ENCODE measurements at places on chromosomes 2 and 18.

- DNase-seq: no peak
Observed at GRCh38 chr2:225464346-225465025, 65.0 kb downstream of the NYAP2 start.

- no peak for DNase-seq
Observed at GRCh38 chr2:223735035-223735640, 102.2 kb downstream of the AP1S3 start.

- no peak for DNase-seq
Observed at GRCh38 chr2:151657667-151658076, 76.6 kb downstream of the NEB start.

DNA sequence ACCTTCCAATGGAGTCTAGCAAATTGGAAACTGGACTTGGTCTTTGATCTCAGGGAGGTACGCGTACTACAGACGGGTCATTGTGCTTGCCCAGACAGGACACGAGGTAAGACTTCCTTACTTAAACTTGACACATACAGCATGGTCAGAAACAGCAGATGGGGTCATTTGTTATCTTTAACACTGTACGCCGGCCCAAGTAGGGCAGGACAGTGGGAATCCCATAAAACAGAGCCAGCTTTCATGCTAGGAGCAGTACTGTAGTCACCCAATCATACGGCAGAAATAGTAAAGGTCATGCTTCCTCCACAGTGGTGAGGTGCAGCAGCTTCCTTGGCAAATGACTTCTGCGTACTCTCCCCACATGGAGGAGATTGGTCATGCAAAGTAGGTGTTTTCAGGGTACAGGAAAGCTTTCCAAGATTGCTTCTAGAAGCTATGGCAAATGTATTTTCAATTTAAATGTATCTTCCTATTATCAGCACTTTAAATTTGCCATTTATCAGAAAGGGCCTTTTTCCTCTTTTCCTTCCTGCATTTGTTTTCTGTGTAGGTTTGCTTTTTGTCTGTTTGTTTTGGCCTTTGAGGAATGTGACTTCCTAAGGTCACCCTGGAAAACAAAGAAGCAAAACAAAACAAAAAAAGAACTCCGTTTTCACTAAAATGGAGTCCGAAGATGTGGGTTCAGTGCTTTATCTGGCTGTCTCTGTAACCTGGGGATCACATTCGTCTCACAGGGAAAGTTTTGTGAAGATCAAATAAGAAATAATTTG is 74.0 kb upstream of the DSG1 start:
- no peak for DNase-seq

GRCh38 chr18:56637176-56637575 is 1.2 kb downstream of the TXNL1 start:
- peak; percentile 28 for DNase-seq

DNA sequence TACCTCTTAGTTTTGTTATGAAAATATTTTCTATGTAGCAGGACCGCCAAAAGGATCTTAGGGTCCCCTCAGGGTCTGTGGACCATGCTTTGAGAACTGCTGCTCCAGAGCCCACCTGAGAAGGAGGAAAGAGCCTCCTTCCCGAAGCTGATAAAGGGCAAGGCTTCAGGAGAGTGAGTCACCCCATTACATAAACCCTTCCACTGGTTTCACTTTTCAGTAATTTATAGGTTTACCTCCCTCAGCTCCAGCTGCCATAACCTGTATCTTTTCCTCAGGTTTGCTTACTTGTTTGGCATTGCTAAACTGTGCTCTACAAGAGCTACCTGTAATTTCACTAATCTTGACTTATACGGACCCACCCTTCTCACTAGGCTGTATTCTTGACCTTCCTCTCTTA is 6.6 kb downstream of the TTLL4 start:
- DNase-seq: no peak

- no peak for DNase-seq
Observed at GRCh38 chr2:227402321-227402720, 14.6 kb upstream of the SCYGR1 start.

DNA sequence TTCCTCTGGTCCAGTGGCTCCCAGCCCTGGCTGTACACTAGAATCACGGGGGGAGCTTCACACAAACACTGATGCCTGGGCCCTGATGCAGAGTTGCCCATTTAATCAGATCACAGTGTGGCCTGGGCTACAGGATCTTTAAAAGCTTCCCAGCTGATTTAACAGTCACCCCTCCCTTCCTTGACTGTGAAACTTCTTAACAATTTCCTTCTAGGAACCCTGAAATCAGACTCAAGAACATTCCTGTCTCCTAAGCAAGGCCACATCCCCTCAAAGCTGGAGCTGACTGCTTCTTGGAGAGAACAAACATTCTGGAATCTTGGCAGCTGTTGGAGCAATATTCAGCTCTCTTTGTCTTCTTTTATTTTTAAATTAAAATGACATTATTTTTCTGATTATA is 88.7 kb downstream of the ADD2 start:
- DNase-seq: no peak

DNA sequence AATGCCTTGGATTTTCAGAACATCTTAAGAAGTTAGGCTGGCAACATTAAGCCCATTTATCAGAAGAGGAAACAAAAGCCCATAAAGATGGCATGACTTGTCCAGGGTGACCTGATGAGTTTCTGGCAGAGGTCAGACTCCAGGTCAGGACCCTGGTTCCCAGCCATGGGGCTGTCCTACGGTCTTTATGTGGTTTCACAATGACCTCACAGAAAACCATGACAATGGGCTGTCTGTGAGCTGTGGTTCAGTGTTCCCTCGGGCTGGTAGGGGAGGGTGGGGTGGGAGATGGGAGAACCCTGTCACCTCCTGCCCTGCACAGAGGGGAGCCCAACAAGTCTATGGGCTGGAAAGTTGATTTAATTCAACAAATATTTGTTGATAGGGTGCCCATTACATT is 101.8 kb downstream of the LOXHD1 start:
- no peak for DNase-seq

- DNase-seq: no peak
Observed at GRCh38 chr18:21129566-21130216, 18.1 kb upstream of the ROCK1 start.

DNA sequence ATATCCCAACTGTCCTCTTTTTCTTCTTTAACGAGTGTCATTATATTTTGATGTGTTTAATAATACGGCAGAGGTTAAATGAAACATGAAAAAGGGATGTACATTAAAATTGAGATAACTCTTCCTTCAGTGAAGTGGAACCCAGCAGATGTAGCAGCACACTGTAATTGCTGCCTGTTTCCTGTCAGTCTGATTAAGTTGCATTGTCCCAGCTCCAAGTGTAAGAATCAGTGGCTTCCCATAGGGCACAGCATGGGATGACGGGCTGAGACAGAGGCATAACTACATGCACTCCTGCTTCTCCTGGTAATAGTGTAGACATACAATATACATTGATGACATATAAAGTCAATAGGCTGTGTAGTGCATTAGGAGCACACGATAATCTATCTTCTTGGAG is 175.8 kb upstream of the TCF4 start:
- no peak for DNase-seq

DNA sequence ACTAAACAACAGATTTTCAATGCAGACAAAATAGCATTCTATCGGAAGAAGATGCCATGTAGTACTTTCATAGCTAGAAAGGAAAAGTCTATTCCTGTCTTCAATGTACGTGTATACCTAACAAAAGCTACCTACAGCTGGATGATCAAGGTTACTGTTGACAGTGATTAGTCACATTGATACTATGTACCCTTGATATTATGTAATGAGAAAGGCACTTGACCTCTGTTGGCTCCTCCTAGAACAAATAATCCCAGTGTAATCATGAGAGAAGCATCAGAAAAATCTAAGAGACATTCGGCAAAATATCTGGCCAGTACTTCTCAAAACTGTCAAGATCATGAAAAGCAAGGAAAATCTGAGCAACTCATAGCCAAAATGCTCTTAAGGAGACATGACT is 44.4 kb upstream of the LRRTM4 start:
- DNase-seq: no peak

DNA sequence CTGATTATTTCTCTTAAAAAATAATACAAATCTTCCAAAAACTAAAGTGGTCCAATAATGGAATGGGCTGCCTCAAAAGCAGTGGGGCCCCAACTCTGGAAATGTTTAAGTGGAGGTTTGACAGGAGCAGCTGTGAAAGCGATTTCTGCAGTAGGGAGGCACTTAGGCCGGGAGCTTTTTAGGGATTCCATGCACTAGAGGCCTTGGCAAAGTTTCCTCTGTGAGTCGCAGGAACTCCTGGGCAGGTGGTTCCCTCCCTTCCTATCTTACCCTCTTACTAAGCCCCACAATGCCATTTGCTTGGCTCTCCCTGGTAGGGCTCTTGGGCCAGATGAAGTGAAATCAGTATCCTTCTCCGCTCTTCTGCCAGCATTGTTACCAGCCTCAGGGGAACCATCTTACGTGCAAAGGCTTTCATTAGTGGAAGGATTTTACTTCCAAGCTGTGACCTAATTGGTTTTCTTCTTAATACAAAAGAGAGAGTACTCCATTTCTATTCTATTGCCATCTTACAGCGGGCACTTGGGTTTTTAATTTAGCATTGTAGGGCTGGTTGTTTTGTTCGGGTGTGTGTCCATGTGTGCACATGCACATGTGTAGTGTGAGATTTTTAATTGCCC is 34.3 kb upstream of the C18orf32 start:
- peak; percentile 90 for DNase-seq

DNA sequence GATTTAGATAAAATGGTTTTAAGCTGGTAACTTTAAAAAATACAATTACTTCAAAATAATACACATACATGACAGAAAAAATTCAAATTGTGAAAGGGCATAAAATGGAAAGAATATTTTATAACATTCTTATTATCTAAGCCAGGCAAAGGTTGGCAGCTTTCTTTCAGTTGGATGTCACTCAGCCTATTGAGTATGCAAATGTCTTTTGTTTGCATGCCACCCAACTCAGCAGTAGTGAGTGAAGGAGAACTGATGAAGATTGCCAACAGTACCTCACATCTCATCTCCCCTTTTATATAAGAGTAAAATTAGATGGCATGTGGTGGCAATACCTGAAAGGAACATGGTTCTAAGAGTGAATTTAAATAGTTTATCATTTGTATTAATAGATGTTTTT is 24.8 kb downstream of the BMPR2 start:
- no peak for DNase-seq

DNA sequence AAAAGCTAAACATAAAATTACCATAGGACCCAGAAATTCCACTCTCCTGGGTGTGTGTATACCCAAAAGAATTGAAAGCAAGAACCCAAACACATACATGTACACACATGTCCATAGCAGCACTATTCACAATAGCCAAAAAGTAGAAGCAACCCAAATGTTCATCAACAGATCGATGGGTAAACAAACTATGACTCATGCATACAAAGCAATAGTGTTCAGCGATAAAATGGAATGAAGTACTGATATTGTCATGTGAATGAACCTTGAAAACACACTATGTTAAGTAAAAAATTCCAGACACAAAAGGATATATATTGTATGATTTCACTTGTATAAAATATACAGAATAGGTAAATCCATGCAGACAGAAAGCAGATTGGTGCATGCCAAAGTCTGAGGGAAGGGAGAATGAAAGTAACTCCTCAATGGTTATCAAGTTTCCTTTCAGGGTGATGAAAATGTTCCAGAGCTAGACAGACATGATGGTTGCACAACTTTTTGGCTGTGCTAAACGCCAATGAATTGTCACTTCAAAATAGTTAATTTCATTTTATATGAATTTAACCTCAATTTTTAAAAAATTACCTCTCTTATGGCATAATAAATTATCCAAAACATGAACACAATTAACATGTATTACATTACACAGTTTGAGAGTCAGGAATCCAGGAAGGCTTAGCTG is 35.5 kb downstream of the GKN2 start:
- no peak for DNase-seq

- DNase-seq: no peak
Observed at GRCh38 chr2:115678129-115678528, 1235.7 kb downstream of the DPP10 start.

- DNase-seq: no peak
Observed at GRCh38 chr2:172128484-172128883, 25.8 kb upstream of the DLX2 start.

GRCh38 chr2:27914041-27914804 is 23.7 kb downstream of the BABAM2 start:
- DNase-seq: no peak

DNA sequence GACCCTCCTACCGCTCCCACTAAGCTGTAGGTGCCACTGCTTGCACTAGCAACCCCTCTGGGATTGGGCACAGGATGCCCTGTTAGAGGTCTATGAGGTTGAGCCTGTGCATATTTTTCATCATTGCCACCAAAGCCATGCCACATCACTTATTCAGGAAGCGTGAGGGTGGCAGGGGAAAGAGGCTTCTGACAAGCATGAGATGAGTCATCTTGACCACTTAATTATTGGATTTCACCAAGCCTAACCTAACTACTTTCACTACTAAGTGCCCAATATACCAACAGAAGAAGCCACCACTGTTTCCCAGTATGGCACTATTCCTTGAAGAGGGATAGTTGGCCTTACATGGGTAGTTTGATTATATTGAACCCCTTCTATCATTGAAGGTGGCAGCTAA is 181.3 kb upstream of the EPHA4 start:
- DNase-seq: no peak

DNA sequence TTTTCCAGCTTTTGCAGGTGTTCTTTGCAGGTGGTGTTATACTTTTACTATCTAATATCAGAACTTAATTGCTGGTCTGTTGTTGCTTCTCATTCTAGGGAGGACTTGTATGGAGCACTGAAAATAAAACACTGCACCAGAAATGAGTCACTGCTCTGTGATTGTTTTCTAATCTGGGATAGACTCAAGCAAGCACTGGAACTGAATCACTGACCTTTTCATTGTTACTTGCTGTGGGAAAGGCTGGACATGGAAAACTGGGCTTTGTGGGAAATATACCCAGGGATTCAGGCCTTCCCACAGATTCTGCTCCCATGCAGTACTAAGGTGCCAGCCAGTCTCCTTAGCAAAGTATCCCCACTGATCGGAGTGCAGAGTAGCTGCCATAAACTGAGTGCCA is 470.0 kb upstream of the GCFC2 start:
- no peak for DNase-seq

- DNase-seq: no peak
Observed at GRCh38 chr2:225182126-225182525, 139.9 kb upstream of the DOCK10 start.

DNA sequence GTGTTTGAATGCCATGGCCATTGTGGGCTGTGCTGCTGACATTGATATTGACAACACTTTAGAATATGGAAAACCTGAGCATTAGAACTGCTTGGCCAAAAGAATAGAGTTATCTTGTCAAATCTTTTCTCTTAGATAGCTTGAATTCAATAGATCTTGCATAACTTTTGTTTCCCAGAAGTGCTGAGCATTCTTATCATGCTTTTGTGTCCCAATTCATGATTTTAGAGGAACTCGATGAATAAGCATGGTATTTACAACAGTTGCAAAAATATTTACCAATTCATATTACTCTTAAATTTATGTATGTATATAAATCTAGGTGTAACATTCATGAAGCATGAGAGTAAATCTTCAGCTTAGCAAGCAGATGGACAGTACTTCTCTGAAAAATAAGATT is 508.0 kb downstream of the BCL11A start:
- DNase-seq: no peak
